ENCODE measurements at places on chromosomes 2 and 18.

GRCh38 chr2:112938904-112939303, 27.9 kb downstream of the IL37 start:
- no peak for DNase-seq

DNA sequence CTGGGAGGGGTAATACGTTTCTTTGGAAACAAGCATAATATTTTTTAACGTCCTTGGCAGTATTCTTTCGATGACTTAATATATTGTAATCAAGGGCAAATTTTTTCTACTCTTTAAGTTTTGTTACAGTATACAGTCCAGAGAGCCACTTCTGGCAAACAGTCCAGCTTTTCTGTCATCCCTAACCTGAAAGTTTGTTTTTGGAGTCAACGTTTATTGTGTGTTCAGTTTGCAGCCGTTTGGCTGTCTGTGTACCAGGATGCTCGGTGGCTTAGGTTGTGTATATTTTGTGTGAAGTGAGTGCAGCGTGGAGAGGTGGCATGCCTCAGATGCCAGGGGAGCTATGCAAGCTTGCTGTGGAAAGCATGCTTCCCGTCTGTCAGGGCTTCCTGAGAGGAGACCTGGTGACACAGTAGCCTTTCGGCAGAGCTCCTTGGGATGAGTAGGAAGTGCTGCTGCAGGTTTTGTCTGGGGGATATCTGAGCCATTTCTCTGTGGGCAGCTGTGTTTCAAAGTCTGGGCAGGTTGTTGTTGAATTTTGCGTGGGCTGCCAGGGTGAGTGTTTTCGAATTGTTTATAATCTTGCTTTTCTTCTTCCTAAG, 14.7 kb downstream of the MAP3K20 start:
- DNase-seq: no peak

- DNase-seq: no peak
Measured at GRCh38 chr2:136125236-136125635, 7.3 kb upstream of the CXCR4 start.

- DNase-seq: no peak
Measured at GRCh38 chr2:1504311-1504750, 91.1 kb downstream of the TPO start.

DNA sequence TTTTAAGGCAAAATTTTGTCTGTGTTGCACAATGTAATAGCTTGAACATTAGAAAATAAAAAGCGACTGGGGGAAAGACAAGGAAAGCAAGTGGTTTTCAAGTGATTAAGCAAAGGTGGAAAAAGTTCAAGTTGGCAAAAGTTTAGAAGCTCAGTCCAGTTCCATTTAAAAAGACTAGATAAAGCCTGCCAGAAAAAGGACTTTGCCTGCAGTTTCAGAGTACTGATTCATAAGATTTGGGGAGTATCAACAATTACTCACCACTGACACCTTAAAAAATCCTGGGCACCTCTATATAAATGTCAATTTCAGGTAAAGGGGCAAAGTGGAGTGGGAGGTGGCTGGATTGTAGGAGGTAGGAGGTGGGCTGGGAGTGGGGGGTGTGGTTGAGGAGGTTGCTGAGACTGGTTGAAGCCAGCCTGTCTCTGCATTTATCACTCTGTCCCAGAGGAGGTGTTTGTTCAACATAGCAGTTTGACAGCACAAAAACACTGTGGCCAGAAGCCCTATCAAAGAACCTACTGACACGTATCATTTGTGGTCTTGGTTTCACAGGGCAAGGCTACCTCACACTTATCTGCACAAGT, 14.6 kb downstream of the ZEB2 start:
- no peak for DNase-seq

- peak; percentile 31 for DNase-seq
Measured at GRCh38 chr2:197255543-197255942, 55.0 kb downstream of the ANKRD44 start.

- DNase-seq: no peak
Measured at GRCh38 chr18:57925706-57926105, 118.3 kb upstream of the NEDD4L start.

GRCh38 chr2:241065355-241065803, 36.7 kb downstream of the MTERF4 start:
- DNase-seq: no peak

GRCh38 chr2:220096406-220096805, 469.0 kb downstream of the SLC4A3 start:
- no peak for DNase-seq

- DNase-seq: no peak
Measured at GRCh38 chr2:41943159-41943558, 104.7 kb upstream of the PKDCC start.

DNA sequence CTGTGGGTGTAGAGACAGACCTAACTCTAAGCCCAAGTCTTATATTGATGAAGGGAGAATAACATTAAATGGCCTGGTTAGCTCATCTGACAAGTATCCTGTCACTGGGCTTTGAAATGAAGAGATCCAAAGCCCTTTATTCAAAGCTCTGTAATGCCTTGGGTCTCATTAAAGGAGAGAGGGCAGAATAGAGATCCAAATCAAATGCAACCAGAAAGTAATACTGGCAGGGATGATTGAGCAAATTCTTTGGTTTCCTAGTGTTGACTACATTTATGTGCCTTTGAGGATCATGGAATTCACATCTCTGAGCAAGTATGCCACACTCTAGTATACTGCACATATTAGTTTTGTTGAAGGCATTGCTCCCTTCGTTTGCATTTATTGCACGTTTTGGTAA, 147.9 kb upstream of the CAVIN2 start:
- no peak for DNase-seq

- DNase-seq: no peak
Measured at GRCh38 chr2:85678377-85678776, 10.4 kb upstream of the SFTPB start.

DNA sequence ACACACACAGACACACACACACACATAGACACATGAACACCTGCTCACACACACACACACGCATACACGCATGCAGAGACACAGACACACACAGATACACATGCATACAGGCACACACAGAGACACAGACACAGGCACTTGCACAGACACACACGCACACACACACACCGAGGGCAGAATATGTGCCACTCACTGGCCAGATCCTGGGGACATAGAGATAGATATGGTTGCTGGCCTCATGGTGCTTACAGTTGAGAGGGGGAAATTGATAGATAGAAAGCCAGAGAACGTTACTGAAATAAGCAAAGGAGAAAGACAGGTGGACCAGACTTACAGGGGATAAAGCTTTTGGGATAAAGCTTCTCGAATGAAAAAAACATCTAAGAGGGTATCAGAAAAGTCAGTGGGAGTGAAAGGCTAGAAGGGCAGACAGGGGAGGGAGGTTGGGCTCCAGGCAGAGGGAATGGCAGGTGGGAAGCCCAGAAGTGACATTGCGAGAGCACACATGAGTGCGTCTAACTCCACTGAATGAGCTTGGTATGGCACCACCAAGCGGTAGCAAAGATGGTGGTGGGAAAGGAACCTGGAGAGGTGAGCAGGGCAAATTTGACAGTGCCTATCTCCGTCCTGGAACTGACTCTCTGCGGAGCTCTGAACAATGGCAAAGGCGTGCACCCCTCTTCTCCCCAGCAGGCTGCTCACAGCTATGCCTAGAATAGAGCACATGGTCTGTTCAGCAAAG, 390.1 kb upstream of the TRIB2 start:
- DNase-seq: no peak

- DNase-seq: no peak
Measured at GRCh38 chr2:222052934-222053367, 245.8 kb downstream of the PAX3 start.

GRCh38 chr2:119383410-119384140, 16.8 kb downstream of the DBI start:
- no peak for DNase-seq

DNA sequence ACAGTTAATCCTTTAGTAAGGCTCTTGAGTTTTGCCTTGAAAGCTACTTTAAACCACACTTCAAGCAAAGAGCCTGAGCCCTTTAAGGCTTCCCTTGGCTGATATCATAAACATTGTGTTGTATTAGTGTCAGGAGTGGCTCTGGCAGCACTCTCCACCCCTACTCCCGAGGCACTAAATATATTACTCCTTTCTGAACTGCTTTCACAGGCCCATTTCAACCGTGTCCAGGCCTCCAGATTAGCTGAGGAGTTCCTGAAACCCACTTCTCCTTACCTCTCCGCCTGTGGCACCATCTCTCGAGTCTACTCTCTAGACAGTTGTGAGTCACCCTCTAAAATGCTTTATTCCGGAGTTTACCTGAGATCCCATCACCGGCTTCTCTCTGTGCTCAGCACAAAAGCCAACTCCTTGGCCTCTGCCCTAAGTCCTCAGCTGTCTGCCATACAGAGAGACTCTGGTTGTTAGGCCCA, 14.4 kb upstream of the STON1 start:
- DNase-seq: no peak

- no peak for DNase-seq
Measured at GRCh38 chr18:69282371-69282770, 118.3 kb upstream of the DOK6 start.

GRCh38 chr2:232815569-232815968, 39.2 kb upstream of the KCNJ13 start:
- DNase-seq: no peak

GRCh38 chr2:5231287-5231686, 460.9 kb upstream of the SOX11 start:
- no peak for DNase-seq

GRCh38 chr2:136045835-136046570, 60.6 kb upstream of the DARS1 start:
- no peak for DNase-seq

DNA sequence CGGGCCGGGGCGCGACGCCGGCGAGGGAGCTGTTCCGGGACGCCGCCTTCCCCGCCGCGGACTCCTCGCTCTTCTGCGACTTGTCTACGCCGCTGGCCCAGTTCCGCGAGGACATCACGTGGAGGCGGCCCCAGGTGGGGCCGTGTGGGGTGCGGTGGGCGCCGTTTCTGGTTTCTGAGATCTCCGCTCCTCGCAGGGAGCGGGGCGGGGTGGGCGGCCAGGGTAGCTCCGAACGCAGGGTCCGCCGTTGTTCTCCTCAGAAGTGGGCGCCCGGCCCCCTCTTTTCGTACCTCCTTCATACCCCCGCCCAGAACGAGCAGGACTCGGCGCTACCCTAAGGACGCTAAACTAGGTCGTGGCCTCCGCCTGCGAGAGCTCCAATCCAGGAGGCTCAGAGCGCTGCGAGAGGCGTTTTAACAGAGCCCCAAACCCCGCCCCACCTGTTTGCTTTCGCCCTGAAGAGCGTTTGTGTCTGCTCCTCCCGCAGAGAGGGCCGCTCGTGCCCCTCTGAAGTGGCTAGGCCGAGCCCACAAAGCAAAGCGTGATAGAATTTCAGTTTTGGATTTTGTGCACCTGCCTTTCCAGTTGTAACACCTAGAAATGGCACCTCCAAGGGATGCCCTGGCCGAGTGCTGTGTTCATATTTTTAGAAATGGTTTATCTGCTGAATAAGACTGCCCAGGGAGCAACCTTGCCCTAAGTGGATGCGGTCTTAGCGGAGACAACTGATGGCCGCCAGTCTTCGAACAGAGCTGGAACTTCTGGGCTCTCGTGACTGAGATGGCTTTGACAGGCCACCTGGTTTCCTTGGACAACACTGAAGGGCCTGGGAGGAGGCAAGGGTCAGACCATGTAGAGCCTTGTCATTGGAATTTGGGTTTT, 626 bp downstream of the CAPN10 start:
- DNase-seq: peak; percentile 34

GRCh38 chr2:28358668-28359201, 33.9 kb upstream of the FOSL2 start:
- DNase-seq: no peak

- DNase-seq: no peak
Measured at GRCh38 chr2:45432406-45432805, 178.7 kb downstream of the SRBD1 start.

DNA sequence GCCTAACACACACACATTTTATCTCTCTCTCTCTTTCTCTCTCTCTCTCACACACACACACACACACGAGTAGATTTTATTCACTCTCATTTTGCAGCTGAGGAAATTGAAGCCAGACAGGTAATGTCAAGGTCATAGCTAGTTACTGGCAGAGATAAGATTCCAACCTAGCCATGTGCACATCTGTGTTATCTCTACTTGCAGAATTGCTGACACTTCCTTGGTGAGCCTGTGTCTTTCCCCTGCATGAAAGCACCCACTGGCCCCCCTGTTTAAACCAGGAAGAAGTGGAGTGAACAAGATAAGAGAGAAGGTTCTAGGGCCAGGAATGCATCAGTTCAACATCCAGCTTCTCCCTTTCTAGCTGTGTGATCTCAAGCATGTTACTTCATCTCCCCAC, 423.7 kb downstream of the TXNL1 start:
- no peak for DNase-seq

GRCh38 chr2:156476850-156477206, 40.6 kb downstream of the GPD2 start:
- DNase-seq: no peak

DNA sequence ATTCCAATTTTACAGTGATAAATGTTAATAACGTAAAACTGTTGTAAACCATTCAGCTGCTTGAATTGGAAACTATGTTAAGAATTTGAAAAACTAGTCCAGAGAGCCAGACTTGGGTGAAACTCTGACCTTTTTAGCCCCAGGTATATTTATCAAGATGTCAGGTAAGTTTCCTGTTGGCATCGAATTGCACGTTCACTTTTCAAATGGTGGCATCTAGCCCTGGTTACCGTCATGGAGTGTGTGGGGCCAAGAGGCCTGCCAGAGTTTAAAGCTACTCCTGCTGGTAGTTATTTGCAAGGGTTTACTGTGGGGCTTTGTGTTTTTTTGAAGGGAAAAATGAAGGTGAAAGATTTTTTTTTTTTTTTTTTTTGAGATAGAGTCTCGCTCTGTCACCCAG, 109.9 kb downstream of the WDSUB1 start:
- no peak for DNase-seq

DNA sequence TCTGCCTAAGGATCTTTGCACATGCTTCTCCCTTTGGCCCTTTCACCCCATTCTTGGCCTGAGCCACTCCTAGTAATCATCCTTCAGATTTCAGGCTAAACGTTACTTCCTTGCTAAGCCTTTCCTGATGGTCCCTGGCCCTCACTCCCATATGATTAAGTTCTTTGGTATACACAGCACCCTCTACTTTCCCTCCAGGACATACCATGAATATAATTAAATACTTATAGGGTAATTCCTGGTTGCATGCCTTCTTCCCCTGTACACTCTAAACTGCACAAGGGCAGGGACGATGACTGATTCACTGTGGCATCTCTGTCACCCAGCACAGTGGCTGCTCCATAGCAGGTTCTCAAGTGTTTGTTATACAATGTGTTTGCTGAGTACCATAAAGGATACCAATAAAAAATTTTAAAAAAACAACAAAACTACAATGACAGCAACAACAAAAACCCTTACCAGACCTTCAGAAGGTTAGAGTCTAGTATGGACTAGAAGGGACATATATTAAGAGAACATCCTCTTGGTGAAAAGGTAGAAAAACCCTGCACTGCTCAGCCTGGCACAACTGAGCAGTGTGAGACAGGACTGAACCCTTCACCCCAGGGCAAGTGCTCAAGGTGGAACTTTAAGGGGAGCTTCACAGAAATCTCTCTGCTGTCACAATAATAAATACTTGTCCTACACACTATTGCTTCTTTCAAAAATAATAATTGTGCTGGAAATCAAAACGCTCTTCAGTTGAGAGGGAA, 76.2 kb downstream of the AAK1 start:
- no peak for DNase-seq

All from stimulated activated CD4-positive, alpha-beta T cell treated with anti-CD3 and anti-CD28 coated beads, Interleukin-1b, Interleukin-23, amount 100 ng/mL, for 24 hours (primary cell).